Small intestine (tissue), 16 donors: ENCODE measurements at places on chromosomes 12 and 14.

GRCh38 chr12:16020031-16020430 lies 108.9 kb downstream of the DERA start:
- DNase-seq: no peak

DNA sequence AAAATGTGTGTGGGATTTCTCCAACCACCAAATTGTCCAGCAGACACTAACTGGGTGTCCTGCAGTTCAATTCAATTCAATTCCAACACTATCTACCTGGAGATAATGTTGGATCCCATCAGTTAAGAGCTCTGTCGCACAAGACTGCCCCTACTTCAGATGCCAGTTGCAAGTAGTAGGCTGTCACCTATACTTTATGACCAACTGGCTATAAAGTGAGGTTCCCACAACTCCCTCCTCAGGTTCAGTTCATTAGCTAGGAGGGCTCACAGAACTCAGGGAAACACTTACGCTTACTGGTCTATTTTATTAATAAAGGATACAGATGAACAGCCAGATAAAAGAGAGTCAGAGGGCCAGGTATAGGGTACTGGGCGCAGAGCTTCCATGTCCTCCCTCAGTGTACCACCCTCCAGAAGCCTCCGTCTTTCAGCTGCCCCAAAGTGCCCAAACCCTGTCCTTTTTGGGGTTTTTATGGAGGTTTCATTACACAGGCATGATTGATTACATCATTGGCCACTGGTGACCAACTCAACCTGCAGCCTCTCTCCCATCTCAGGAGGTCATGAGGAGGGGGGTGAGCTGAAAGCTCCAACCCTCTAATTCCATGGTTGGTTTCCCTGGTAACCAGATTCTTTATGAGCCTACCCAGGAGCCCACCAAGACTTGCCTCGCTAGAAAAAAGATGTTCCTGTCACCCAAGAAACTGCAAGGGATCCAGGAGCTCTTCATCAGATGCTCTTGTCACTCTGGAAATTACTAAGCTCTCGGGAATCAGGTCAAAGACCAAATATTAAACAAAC lies 7.5 kb upstream of the SERPINA5 start:
- DNase-seq: no peak

DNA sequence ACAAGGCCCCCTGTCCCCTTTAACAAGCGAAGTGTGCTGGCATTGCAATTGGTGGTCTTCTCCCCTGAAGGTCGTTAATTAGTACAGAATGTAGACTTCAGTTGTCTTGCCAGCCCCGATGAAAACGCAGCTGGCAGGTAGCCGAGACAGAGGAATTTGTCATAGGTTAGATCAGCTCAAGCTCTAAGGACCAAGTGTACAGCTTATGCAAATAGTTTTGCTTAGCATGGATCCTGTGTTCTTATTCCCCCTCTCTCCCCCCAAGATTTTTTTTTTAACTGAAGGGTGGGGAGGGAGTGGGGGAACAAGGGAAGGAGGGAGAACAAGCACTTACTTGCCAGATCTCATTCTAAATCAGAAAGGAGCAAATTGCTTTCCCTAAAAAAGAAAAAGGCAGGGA lies 58.6 kb upstream of the PARP11 start:
- no peak for DNase-seq

DNA sequence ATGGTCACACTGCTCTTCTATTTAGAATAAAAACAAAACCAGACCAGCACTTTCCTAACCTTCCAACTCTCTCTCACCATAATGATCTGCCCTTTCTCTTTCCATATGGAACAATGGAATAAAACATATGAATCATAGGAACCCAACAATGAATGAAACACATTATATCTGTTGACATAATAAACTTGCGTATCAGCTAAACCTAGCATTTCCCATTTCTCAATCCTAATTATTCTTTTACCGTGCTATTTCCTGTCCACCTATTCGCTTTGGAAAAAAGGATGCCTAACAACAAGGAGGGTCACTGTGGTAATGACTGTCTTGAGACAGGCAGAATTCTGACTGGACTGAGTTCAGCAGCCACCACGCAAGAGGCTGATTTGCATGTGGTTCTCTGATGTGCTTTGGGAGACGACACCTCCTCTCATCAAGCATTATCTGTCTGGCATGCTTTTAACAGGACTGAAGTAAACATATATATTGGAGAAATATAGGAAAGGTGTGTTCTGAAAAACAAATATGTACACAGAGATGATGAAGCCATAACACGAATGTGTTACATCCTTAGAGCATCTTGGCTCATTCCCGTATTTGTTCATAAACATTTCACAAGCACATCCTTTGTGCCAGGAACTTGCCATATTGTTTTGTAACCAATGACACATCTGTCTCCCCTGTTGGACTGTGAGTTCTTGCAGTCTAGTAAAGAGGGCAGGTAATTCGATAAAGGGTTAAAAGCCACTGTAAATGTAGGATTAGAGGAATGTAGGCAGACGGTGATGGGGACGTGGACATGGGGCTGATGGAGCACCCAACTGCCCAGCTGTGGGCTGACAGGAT lies 87.7 kb downstream of the PTPRB start:
- no peak for DNase-seq

- DNase-seq: peak; percentile 40
Measured at GRCh38 chr14:61585598-61586543, 109.4 kb upstream of the HIF1A start.
